Activated CD4-positive, alpha-beta T cell treated with anti-CD3 and anti-CD28 coated beads for 24 hours (primary cell): ENCODE measurements at places on chromosomes 7 and 10.

DNA sequence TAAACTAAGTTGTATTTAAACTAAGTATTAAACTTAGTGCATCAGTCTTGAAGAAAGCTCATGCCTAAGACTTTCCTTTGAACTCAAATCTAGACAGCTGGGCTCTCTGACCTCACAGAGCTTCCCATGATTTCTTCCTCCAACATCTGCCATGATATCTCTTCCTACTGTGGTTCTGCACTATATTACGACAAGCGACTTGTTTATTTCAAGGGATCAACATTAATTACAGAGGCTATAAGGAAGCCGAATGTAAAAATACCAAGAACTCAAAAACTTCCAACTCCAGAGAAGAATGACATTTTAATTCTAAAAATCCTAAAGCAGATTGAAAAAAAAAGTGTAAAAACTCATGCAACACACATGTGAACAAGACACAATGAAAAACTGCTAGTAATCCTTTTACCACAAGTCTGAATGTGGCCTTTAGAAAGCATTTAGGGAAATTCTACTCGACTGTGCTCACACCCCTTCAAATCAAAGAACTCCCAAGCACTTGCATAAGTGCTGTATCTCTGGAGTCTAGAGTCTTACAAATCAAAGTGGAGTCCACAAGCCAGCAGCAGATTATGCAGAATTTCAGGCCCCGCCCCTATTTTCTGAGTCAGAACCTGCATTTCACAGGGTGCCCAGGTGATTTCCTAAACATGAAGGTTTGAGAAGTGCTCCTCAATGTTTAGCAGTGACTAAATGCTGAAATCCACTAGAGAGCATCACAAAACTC, 22.7 kb upstream of the WASHC2A start:
- DNase-seq = no peak

DNA sequence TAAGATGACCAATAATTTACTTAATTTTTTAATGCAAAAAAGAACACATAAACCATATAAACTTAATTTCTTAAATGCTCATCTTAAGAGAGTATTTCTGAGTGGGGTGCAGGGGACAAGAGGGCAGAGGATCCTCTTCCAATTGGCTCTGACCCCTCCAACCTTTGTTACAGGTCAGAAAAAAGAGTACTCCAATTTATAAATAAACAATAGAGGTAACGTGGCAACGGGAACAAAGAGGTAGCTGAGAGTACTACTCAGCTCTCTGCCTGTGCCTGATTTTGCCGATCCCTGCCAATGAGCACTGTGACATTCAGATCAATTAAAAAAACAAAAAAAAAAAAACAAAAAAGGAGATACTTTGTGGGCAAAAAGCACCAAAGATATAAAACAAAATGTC, 307.9 kb downstream of the PARD3 start:
- no peak for DNase-seq

GRCh38 chr10:124092860-124093773, at the start of gene CHST15:
Gene CHST15 (minus strand): TSS chr10:124093598. CDS start chr10:124046212, 47,386 bp downstream.
- no peak for DNase-seq

- no peak for DNase-seq
Observed at GRCh38 chr10:44343843-44344242, 41.1 kb downstream of the CXCL12 start.

GRCh38 chr7:37993060-37993501, 72.6 kb downstream of the EPDR1 start:
- DNase-seq = no peak

DNA sequence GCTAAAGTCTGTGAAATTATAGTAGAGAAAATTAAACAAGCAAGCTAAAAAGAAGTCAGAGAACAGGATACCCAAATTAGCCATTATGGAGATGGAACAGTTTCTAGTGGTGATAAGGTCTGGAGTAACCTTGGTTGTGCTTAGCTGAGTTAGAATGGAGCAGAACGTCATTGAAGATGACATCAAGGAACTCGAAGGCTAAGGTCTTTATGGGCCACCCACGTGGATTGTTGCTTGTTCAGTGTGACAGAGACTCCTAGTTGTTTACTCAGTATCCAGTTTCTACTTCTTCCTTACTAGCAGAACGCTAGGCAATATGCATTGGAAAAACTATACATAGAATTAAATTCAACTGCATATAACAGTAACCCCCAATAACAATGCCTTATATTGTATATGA, 39.7 kb downstream of the AHCYL2 start:
- DNase-seq = no peak

GRCh38 chr7:152574892-152575548, 100.9 kb downstream of the XRCC2 start:
- DNase-seq = no peak

- DNase-seq = no peak
Observed at GRCh38 chr10:63042256-63042655, 90.9 kb upstream of the NRBF2 start.

GRCh38 chr7:81604808-81605174, 165.1 kb downstream of the HGF start:
- DNase-seq = no peak

DNA sequence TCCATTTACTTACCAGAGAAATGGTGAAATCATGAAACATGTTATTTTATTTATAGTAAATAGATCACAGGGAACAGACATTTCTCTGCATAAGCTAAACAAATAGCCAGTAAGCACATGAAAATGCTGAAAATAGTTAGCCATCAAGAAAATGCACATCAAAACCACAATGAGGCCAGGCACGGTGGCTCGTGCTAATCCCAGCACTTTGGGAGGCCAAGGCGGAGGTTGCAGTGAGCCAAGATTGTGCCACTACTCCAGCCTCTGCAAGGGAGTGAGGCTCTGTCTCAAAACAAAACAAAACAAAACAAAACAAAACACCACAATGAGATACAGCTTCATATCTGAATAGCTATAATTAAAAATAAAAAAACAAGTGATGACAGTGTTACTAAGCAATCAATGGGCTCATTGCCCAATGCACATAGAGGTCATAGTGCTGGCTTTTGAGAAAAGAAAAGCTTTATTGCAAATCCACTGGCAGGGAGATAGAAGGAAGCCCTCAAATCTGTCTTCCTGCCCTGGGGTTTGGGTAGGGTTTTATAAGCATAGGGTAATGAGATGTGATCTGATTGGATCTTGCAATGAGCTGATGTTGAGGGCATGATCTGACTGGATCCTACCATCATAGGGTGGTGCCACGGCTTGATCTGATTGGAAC, 16.2 kb downstream of the CSTF2T start:
- DNase-seq = no peak

DNA sequence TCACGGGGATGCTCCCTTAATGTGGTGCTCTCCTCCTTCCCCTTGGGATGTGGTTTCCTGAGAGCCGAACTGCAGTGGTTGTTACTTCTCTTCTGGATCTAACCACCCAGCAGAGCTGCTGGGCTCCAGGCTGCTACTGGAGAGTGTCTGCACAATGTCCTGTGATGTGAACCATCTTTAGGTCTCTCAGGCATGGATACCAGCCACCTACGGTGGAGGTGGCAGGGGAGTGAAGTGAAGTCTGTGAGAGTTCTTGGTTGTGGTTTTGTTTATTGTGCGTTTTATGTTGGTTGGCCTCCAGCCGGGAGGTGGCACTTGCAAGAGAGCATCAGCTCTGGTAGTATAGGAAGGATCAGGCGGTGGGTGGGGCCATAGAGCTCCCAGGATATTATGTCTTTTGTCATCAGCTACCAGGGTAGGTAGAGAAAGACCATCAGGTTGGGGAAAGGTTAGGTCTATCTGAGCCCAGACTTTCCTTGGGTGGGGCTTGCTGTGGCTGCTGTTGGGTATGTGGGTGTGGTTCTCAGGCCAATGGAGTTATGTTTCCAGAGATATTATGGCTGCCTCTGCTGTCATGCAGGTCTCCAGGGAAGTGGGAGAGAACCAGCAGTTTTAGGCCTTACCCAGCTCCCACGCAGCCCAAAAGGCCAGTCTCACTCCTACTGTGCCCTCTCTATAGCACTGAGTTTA, 87.9 kb downstream of the KIF20B start:
- DNase-seq = no peak

DNA sequence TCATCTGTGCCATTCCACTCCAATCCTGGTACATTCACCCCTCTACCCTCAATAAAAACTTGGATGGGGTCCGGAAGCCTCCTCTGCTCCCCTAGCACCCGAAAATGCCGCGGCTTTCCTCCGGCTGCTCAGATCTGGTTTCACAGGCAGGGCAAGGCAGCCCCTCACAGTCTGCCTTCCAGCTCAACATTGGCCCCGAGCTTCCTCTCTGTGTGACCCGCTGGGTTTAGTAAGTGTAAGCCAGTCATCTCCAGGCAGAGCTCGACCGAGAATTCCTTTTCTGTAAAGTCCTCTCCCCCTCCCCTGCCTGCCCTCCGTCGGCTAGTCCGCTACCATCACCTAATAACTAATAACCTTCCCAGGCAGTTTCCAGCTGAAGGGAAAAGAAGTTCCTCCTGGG, 3.4 kb downstream of the INHBA start:
- DNase-seq = no peak

- no peak for DNase-seq
Observed at GRCh38 chr7:14687777-14688176, 214.8 kb downstream of the DGKB start.

DNA sequence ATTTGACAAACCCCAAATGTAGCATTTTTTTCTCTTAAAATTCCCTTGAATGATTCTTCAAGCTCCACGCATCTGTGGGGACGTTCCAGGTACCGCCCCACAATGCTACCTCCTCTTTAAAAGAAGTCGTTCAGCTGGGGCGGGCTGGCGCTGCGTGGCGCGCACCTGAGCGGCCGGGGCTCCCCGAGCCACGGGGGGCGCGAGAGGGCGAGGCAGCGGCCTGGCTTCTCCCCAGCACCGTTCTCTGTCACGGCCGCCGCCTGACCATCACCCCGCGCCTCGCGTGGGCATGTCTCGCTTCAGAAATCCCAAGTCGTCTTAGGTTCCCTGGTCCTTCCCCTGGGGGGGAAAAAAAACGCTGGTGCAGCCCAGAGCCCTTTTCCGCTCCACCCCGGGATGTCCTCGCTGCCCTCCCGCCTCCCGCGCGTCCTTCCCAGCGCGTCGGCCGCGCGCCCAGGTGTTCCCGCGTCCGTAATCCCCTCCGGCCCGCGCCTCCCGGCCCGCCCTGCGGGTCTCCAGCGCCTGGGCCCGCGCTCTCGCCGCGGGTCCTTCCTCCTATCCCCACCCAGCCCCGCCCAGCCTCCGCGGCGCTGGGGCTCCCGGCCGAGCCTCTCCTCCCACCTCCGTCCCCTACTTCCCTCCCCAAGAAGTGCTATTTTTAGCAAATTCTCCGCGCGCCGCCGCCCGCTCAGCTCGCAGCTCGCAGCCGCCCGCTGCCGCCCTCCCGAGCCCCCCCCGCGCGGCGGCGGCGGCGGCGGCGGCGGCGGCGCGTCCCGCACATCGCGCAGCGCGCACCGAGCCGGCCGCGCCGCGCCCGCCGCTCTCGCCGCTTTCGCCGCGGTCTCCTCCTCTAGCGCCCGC, 58.7 kb upstream of the PRPS1L1 start:
- no peak for DNase-seq

DNA sequence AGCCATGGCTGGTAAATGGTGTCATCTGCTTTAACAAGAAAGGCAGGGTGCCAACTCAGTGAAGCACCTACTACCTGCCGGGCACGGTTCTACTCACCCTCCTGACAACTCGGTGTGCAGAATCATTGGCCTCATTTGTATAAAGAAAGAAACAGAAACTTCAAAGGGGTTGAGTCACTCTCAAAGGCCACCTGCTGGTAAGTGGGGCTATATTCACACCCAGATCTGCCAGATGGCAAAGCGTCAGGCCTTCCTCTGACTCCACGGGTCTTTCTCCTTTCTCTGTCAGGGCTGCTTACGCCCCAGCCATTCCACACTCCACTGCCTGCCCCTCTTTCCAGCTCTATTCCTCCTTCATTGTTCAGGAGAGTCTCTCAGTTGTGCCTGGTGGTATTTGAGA, 309.2 kb downstream of the GFRA1 start:
- DNase-seq = no peak

- DNase-seq = no peak
Observed at GRCh38 chr10:133378251-133379096, 588 bp upstream of the PAOX start.

GRCh38 chr7:143987513-143987912, 12.6 kb upstream of the OR6B1 start:
- no peak for DNase-seq

DNA sequence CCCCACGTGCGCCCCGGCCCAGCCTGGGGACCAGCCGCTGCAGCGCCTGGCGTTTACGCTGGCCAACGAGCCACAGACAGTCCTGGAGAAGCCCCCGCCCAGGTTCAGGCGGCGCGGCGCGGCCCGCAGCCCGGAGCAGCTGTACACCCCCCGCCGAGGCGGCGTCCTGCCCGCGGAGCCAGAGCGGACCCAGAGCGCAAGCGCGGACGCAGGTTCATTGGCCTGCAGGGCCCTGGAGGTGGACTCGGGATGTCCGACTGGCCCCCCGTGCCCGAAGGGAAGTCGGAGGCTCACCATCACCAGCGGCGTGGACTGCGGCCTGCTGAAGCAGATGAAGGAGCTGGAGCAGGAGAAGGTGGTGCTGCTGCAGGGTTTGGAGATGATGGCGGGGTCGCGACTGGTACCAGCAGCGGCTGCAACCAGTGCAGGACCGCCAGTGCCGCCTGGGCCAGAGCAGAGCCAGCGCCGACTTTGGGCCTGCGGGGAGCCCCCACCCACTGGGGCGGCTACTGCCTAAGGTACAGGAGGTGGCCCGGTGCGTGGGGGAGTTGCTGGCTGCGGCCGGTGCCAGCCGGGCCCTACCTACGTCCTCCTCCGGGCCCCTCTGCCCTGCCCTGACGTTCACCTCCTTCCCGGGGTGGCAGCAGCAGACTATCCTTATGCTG, 72.0 kb upstream of the KCTD7 start:
- no peak for DNase-seq
